ENCODE measurements at places on chromosomes 13 and 19.
A peak's percentile ranks its signal among the peaks of the same experiment; 100 is the strongest.

- DNase-seq, result no peak
Observed at GRCh38 chr13:27168906-27169657, 2.5 kb downstream of the USP12 start.

DNA sequence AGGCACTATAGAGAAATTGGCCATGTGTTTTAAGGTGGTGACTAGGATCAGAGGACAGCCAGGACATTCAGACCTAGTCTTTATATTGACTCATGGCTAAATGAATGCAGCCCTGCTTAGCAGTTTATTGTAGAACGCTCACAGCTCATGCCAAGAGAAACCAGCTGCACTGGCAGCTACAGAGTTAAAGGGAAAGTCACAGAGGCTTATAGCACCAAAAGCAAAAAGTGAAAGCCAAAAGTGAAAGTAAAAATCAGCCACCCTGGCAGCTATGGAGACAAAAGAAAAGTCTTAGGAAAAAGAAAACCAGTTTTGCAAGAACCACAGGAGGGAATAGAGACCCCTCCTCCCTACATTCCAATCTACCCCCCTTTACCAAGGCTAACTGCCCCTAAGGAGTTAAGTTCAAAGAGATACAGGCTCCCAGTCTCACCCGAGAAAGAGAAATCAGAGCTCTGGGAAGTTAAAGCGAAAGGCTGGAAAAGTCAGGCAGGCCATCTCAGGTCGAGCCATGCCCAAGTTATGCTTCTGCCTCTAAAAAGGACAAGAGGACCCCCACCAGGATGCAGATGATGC, 99.0 kb downstream of the ZNF429 start:
- DNase-seq, result no peak

DNA sequence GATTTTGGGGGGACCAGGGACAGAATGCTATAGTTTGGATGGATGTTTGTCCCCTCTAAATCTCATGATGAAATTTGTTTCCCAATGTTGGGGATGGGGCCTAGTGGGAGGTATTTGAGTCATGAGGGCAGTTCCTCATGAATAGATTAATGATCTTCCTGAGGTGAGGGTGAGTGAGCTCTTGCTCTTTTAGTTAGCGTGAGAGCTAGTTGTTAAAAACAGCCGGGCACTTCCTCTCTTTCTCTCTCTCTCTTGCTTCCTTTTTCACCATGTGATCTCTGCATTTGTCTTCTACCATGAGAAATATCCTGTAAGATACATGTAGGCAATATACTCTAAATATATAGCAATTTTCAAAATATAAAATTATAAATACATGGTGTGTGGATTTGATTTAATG, 290.8 kb upstream of the PCDH9 start:
- no peak for DNase-seq

- no peak for DNase-seq
Observed at GRCh38 chr19:932648-933552, 7.1 kb downstream of the ARID3A start.

GRCh38 chr13:95479731-95480130, 72.8 kb upstream of the CLDN10 start:
- no peak for DNase-seq

DNA sequence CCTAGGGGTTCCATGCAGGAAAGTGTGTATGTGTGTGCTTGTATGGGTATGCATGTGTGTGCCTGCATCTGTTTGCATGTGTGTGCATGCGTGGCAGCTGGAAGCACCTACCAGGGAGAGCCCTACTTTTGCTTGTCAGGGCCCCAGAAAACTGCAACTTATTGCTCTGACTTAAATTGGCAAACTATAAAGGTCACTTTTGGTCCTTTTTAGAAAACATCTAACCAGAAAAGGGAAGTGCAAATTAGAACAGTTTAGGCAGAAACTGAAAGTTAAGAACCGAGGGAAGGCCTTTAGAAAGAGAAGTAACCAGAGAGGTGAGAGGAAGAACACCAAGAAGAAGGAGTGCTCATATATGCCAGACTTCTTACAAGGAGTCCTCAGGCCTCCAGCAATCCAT, 32.5 kb downstream of the DLEU7 start:
- DNase-seq, result peak; percentile 48

GRCh38 chr19:4988770-4989251, 19.9 kb downstream of the KDM4B start:
- DNase-seq, result no peak

DNA sequence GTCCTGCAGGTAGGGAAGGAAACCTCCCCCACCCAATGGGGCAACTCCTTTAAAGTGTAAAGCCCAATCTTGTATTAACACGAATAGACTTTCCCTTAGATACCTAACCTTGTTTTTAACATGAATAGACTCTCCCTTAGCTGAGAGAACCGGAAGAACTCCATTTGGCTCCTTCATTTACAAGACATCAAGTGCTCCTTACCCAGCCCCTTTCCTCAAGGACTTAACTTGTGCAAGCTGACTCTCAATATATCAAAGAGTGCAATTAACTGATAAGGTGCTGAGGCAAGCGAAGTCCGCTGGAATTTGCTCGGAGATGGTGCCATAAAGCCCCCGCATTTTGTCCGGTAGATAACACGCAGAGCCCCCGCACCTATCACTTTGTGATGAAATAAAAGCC, 9.9 kb upstream of the ZNF90 start:
- DNase-seq, result no peak

DNA sequence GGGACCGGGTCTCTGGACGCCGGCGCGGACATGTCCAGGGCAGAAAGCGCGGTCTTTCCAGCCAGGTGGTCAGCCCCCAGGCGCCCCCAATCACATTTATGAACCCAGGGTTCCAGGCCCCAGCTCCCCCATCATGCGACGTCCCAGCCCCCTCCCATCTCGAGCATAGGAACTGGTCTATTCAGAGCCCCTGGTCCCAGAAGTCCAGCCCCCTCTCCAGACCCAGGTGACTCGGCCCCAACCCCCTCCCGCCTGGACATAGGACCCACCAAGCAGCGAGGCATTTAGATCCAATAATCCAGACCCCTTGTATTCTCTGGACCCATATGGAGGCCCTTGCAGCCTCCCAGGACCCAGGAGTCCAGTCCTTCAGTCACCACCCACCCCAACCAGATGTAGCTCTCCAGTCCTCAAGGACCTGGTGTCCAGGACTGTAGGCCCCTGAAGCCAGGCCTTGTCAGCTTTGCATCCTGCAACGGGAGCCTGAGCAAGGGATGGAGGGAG, 501 bp downstream of the APLP1 start:
- DNase-seq, result no peak

DNA sequence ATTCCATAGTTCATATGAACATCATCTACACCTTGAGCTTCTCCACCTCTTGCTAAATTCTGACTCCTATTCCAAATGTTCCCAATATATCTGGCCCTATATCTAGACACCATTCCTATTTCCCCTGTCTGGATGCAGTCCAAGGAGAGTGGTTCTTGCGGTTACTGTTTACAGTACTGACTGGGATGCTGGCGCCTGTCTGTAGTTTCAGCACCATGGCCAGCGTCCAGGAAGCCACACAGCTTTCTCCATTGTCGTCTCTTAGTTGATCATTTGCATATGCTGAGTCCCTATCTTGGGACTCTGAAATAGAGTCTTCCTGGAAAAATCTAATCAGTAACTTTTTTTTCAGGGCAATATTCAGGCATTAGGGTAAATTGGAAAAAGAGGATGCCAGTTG, 14.9 kb downstream of the LAIR2 start:
- peak; percentile 59 for DNase-seq

DNA sequence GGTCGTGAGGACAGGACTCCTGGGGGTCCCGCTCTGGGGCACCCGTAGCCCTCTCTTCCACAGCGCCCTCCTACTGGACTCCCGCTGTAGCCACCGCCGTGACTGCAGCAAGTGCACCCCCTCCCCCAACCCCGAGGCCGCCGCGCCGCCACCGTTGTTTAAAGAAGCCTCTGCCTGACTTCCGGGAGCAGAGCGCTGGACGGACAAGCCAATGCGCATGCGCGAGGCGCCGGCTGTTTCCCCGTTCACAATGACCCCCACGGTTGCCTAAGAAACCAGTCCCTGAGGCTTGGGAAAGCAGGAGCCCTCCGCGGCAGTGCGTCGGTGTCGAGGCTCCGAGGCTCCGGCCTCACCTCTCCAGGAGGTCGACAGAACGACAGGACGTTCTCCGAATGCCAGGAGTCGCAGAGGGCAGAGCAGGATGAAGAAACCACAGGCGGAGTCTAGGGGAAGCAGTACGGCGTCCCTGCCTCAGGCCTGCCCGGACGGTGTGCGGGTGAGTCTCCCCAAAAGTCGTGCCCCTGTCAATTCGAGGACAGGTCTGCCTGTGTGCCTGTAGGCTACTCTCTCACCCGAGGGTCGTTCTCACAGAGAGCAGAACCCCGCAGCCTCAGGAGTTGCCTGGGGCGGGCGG, 70.5 kb upstream of the ZNF420 start:
- peak; percentile 67 for DNase-seq

- DNase-seq, result no peak
Observed at GRCh38 chr19:55287361-55288079, 3.7 kb downstream of the BRSK1 start.

- DNase-seq, result no peak
Observed at GRCh38 chr19:534088-534487, 2.5 kb downstream of the CDC34 start.

DNA sequence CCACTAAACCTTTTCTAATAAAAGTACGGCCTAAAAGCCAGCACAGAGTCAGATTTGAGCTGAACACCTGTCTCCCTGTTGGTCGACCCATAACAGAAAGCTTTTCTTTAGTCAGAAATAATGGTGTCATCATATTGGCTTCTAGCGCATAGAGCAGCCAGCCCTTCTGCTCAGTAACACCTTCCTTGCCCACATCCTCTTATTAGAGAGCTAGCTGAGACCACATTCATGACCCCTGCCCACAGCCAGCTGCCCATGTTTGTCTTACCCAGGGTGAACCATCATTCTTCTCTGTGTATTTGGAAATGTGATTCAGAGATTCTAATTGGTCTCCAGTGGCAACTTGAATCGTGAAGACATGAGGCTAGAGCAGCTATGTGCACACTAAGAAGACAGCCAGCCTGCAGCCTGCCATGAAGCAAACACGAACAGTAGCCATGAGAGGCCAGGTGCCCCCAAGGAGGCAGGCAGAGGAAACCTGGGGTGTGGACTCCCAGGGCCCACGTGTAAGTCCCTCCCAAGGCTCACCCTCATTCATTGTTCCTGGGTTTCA, 82.3 kb upstream of the PDCD5 start:
- no peak for DNase-seq

- peak; percentile 48 for DNase-seq
Observed at GRCh38 chr13:77698201-77699058, 943 bp downstream of the SLAIN1 start.

DNA sequence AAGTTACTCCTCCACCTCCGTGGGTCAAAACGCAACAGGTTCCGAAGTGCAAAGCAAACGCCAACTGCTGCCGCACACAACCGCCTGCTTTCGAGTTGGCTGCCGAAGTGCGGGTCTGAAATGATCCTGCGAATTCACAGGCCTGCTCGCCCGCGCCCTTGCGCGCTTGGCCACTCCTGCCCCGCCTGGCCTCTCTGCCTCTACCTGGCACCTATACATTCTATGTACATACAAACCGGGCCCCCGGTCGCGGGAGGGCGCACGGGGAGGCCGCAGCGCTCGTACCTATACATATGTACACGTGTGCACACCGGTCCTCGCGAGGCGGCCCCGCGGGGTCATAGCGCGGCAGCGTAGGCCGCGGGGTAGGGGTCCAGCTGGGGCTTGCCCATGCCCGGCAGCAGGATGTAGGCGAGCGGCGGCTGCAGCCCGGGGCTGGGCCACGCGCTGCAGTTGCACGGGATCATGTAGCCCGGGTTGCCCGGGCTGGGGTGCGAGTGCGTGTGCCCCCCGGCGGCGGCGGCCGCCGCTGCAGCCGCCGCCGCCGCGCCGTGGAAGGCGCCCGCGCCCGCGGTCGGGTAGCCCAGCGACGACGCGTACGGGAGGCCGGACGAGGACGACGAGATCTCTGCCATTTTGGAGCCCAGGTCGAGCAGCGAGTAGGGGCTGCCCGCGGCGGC, 1.3 kb downstream of the SOX21 start:
- DNase-seq, result no peak

GRCh38 chr19:19217099-19217498, 5.3 kb downstream of the NCAN start:
- DNase-seq, result no peak

DNA sequence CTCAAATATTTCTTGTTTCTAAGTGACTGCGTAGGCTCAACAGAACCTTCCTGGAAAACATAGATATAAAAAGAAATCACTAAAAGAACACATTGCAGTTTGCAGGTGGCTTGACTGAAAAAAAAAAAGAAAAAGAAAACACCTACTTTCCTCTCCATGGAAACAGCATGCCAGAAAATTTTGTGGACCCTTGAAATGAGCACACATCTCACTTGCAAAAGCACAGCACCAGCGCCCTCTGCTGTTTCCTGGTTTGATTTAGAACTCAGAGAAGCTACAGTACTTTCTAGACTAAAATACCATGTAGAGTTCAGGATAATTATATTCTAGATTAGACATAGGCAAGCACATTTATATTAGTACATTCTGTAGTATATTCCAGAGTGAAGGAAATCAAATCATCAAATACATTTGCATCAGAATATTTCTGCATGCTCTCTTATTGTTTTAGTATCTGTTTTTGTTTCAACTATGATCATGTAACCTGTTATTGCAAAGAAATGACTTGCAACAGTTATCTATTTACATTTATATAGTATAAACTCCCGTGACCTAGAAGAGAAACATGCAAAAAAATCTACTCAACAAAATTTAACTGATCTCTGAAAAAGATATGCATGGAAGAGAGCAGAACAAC, 22.3 kb upstream of the XPO4 start:
- peak; percentile 47 for DNase-seq

DNA sequence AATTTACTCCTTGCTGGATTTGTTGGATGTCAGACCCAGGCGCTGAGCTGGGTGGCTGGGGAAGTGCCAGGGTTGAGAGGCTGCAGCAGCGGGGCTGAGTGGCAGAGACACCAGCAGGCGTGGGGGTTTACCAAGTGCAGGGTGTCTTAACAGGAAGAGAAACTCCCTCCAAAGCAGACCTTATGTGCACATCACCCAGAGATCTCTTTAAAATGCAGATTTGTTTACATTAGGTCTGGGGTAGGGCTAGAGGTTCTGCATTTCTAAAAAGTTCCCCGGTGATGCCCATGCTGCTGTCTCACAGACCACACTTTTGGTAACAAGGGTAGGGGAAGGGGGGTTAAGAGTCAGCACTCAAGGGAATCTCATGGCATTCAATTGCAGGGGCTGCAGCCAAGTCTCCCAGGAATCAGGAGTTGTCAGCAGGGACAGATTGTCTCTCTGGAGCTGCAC, 80.7 kb upstream of the OLFM4 start:
- no peak for DNase-seq

GRCh38 chr19:42269478-42270345, 660 bp downstream of the CIC start:
- no peak for DNase-seq

DNA sequence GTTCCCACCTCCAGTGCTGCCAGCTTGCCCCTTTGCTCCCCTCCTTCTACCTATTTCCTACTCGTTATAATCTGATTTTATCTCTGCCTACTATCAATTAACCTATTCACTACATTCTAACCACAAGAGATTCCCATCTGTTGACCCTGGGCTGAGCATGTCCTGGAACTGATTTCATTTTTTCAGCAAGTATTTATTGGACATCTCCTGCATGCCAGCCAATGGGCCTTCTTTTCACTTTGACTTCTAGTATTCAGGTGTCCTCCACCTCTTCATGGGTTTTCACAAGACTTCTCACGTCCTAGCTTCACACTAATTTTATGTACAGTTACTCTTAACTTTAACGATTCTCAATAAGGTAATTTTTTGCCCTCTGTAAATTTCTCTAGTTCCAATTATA, 282.7 kb upstream of the KLHL1 start:
- no peak for DNase-seq

Data from memory B cell (primary cell).